Activated T-helper 1 cell treated with anti-CD3 and anti-CD28 coated beads, Interleukin-12 subunit alpha, Interleukin-12 subunit beta, Interleukin-2, Interleukin-4 antibody, amounts not matched to agents 30 ng/mL and 10 ng/mL and 1 ng/mL, durations not matched to agents 14 hours and 24 hours and 36 hours (primary cell): ENCODE measurements at places on chromosomes 11 and 22. TPM values are rescaled to one million over a fixed set of nuclear protein-coding genes. Genes with fewer than 3 reads are reported as not detected.

The C1QTNF5 gene
- total RNA-seq: not detected in 2 replicates

DNA sequence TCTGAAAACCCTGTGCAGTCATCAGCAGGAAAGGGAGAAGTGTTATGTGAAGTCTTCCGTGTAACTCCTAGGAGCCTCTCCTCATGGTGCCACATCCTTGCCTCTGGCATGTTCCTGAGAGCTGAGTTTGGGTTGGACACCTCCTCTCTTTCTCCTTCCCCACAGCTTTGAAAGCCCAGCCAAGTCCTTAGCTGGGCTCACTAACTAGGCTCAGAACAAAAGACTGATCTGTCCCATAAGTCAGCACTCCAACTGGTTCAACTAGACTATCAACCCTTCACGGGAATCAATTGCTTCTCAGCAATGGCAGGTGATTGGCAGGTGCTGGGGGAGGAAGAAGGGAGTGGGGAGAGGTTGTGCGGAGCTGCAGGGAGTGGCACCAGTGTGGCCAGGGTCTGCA is 509.9 kb upstream of the B3GAT1 start:
- H3K4me3 ChIP-seq: no peak overlapping the region
- H3K27ac ChIP-seq: no peak overlapping the region
- no peaks in the 10 kb centered on the region for H3K36me3 ChIP-seq
- H3K4me1 ChIP-seq: no peaks in the 10 kb centered on the region

DNA sequence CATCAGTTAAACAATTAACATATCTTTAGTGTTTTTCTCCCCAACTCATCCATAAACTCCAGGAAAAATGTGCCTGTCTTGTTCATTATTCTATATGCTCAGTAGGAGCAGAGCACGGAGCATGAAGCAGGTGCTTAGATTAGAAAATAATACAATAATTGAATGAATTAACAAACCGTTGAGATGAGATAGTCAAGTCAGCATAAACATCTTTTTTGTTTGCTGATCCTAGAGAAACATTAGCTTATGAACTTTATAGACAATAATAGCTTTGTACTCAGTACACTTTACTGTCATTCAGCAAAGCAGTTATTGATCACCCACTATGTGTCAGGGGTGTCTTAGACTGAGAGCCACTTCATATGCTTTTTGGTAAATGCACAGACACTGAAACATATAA is 105.2 kb upstream of the SEZ6L start:
- H3K27ac ChIP-seq: no peak overlapping the region
- no peaks in the 10 kb centered on the region for H3K36me3 ChIP-seq
- H3K4me3 ChIP-seq: no peak overlapping the region
- peaks cover 10% of the 10 kb centered on the region for H3K27me3 ChIP-seq
- DNase-seq: no peak

DNA sequence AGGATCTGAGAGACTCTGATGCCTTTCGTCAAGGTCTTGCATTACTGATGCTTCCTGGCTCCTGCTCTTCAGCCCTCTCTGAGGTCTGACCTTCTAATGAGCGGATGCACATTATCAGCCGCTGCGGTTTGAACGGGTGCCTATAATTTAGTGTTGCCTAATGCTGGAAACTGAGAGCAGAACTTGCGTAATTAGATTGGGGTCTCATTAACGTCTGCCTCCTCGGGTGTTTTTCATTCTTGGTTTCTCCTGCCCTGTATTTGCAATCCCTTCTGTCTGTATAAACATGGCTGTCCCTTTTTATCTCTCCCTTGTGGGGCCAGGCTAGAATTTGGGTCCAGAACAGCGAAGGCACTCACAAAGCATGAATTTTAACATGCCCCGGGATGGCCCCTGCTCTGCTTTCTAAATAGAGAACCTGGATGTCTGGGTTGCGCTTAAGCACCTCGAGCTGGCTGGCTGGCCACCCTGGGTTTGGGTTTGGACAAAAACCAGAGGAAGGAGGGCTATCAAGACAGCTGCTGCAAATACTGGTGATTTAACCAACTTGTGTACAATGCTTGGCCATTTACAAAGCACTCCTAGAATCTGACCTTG is 118.6 kb downstream of the TIMP3 start:
- no peak for DNase-seq
- H3K4me3 ChIP-seq: no peak overlapping the region
- no peaks in the 10 kb centered on the region for H3K36me3 ChIP-seq
- H3K4me1 ChIP-seq: no peaks in the 10 kb centered on the region
- H3K27me3 ChIP-seq: peaks cover 1% of the 10 kb centered on the region
- H3K27ac ChIP-seq: no peak overlapping the region

The MED17 gene
- 55.8 and 59.4 TPM in 2 replicates for total RNA-seq

The ATM gene
- total RNA-seq: 37.3 and 39.7 TPM in 2 replicates

DNA sequence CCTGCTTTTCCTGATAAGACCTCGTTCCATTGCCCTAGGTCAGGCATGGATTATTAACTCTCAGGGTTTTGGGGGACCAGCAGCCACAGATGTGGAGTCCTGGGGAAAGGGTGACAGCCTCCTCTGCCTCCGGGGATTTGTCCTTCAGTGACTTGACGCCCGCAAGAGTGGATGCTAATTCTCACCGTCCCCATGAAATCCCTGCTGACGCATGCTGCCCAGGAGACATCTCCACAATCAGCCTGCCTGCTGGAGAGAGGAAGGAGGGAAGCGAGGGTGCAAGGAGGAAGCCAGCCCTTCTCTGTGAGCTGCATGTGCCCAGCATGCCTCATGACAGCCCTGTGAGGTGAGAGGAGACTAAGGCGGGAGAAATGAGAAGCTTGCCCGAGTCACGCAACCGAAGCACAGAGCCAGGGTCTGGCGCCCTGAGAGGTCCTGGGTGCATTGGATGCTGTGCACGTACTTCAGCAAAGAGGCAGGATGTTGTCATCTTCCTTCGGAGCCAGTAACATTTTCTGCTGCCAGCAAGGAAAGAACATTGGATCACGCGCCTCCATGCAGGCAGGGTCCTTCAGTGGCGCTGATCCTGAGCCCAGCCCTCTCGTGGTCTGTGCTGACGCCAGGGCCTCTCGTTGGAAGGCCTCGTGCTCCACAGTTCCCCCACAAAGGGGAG is 27.3 kb upstream of the KRTAP5-6 start:
- no peak overlapping the region for H3K4me3 ChIP-seq
- H3K36me3 ChIP-seq: no peaks in the 10 kb centered on the region
- H3K27me3 ChIP-seq: peaks cover 19% of the 10 kb centered on the region
- H3K4me1 ChIP-seq: no peaks in the 10 kb centered on the region

- DNase-seq: no peak
- H3K27ac ChIP-seq: no peak overlapping the region
- H3K4me1 ChIP-seq: no peaks in the 10 kb centered on the region
- H3K36me3 ChIP-seq: no peaks in the 10 kb centered on the region
These were observed 63.9 kb upstream of the B3GAT1 start for GRCh38 chr11:134475951-134476350.

- no peak overlapping the region for H3K4me3 ChIP-seq
- peaks cover 1% of the 10 kb centered on the region for H3K27me3 ChIP-seq
- no peak overlapping the region for H3K27ac ChIP-seq
- no peaks in the 10 kb centered on the region for H3K4me1 ChIP-seq
These were observed 3.1 kb upstream of the MMP8 start for GRCh38 chr11:102727890-102728289.

DNA sequence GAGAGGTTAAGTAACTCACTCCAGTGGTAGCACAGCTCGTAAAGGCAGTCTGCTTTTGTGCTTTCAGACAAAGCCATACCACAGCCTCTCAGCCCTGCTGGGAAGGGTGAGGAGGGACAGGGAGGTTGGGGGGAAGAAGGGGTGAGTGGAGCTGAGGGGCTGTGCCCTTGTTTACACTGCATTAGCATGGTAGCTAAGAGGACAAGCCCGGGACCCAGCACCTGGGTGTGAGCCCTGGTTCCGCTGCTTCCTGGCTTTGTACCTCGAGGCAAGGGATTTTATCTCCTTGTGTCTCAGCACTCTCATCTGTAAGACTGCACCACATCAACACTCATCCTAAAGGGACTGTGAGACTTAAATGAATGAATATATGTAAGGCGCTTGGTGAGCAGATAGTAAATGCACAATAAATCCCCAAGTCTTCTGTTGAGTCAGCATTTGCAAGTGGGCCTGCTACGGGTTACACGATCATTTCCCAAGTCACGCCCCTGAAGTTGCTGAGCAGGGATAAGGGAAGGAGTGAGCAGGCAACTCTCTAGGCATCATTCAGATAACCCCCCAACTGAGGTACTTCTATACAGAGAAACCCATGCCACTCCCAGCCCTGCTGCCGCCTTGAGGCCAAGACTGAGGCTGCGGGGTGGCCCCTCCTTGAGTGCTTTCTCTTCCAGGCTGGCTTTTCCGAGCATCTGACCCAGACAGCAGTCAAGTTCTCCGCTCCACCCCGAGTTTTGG is 7.5 kb downstream of the RASD2 start:
- H3K4me1 ChIP-seq: peaks cover 8% of the 10 kb centered on the region
- DNase-seq: no peak
- no peak overlapping the region for H3K27ac ChIP-seq
- H3K27me3 ChIP-seq: peaks cover 8% of the 10 kb centered on the region
- no peak overlapping the region for H3K4me3 ChIP-seq

GRCh38 chr11:56783448-56784041 is 35.0 kb upstream of the OR9G4 start:
- no peak for DNase-seq
- H3K27ac ChIP-seq: no peak overlapping the region

- H3K27me3 ChIP-seq: peaks cover 3% of the 10 kb centered on the region
- H3K4me1 ChIP-seq: no peaks in the 10 kb centered on the region
- no peak overlapping the region for H3K27ac ChIP-seq
- no peak overlapping the region for H3K4me3 ChIP-seq
These were observed 16.6 kb downstream of the GALNT18 start for GRCh38 chr11:11605181-11605580.
